KBM-7 (cell line): ENCODE measurements at places on chromosomes 16 and 17.

- DNase-seq = no peak
These were observed 70.0 kb upstream of the ZNF469 start for GRCh38 chr16:88312732-88313131.

DNA sequence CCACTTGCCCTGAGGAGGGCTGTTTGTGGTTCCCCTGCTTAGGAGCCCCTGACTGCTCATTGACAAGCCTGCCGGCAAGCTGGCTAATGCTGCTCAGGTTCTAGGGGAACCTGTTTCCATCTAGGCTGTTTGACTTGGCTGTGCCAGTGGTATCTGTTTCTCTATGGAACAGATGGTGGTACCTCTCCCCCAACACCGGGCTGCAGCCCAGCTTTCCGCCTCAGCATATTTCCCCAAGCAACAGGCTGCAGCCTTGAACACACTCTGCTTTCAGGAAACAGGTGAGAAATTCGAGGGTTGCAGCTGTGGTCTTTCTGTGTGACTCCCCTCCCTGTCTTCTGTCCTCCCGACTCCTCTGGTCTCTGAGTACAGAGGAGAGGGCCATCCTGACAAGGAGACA, 132.3 kb downstream of the TMEM132E start:
- DNase-seq = no peak

- DNase-seq = no peak
These were observed 7.6 kb downstream of the RUNDC3A start for GRCh38 chr17:44315760-44316731.

DNA sequence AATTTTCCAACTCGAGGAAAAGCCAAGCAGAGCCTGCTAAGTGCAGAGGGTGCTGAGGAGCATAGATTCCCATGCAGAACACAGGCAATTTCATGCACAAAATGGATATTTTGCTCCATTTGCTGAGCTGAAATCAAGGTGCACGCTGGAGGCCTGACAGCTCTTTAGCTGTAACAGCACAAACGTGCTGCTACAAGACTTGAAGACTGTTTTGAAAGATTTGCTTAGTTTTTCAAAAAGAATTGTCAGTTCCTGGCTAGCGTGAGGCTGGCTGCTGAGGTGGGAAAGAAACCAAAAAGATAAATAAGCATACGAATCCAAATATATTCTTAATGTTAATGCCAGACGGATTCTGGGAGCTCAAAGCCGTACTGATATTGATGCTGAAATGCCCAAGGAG, 309.0 kb upstream of the MAF start:
- no peak for DNase-seq

GRCh38 chr17:17114592-17115225, 72.5 kb downstream of the MPRIP start:
- DNase-seq = no peak

- peak; percentile 83 for DNase-seq
These were observed 20.6 kb downstream of the MYL4 start for GRCh38 chr17:47229535-47230443.

- no peak for DNase-seq
These were observed 24.1 kb downstream of the BAHCC1 start for GRCh38 chr17:81419319-81419885.

- DNase-seq = no peak
These were observed 67.1 kb downstream of the MGAT5B start for GRCh38 chr17:76935331-76935730.

GRCh38 chr16:50025537-50025931, 509 bp downstream of the CNEP1R1 start:
- peak; percentile 55 for DNase-seq
